ENCODE measurements at places on chromosomes 3 and 15.

- DNase-seq, result no peak
These were observed 288.7 kb downstream of the SOX2 start for GRCh38 chr3:182000447-182000846.

GRCh38 chr3:70738291-70738681 lies 425.8 kb upstream of the MDFIC2 start:
- DNase-seq, result no peak

- no peak for DNase-seq
These were observed 16.5 kb downstream of the SPICE1 start for GRCh38 chr3:113498221-113499005.

GRCh38 chr3:2655229-2655701 lies 454.9 kb downstream of the IL5RA start:
- no peak for DNase-seq

DNA sequence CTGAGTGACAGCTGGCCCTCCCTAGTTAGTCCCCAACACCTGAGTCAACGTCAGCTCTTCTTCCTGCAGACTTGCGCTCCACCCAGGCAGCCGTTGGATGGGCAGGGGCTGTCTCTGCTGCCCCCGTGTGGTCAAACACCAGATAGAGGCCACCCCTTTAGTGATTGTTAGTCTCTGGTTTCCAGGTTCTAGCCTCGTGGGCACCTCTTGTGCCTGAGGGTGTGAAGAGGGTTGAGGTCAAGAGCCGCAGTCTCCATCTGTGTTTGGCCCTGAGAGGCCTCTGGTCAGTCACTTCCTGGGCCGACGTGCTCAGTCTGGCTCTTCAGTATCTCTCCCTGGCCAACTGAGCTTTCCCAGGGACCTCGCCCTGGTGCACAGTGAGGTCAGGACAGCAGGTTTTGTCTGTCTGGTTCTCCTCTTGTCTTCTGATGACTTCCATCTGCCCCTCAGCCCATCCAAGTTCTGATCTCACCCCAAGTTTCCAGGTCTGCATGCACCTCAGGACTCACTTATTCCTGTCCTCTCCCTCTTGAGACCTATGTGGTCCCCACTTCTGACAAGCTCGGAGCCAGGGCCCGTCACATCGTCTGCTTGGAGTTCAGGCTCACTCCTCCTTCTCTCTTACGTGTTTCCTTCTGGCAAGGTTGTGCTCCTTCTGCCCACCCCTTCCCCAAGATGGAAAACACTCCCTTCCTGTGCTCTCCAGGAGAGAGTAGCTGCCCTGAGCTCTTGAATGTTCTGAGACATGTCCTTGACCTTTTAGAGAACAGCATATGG lies 20.9 kb downstream of the CD276 start:
- DNase-seq, result peak; percentile 22

GRCh38 chr3:111690242-111690641 lies 95.1 kb upstream of the ZBED2 start:
- DNase-seq, result no peak

DNA sequence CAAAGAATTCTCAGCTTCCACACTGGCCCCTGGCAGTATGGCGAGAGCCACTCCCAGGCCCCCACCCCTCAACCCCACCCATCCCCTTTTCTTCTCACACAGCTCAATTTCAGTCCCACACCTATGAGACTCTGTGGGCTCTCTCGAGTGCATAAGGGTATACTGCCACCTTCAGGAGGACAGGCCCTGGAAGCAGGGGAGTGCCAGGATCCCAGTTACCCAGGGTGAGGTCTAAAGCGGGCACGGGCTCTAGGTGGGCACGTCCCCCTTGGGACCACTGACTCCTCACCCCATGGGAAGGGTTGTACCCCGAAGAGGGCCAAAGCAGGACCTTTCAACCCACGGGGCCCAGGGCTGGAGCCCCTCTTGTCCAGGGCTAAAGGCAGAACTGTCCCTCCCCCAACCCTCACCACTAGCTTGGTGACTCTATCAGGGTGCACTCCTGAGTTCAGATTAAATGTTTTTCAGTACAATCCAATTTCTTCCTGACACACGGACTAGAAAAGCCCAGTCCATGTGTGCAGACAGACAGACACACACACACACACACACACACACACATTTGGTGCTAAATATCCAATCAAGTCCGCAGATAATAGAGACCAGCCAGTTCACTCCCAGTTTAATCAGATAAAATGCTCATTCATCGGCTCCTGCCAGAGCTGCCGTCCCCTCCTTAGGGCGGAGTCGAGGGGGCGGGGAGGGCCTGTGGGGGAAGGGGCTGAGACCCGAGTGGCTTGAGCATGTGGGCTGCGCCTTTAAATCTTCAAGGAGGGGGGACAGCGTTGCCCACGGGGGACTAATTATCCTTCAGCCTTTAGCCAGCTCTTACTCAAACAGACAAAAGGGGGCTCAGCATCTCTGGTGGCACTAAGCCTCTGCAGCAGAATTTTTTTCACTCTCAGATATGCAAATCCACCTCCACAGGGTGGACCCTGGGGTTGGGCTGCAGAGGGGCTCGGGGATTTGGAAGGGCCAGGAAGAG lies 59.3 kb downstream of the CYP11A1 start:
- no peak for DNase-seq

GRCh38 chr15:29838352-29839010 lies 16.2 kb upstream of the TJP1 start:
- DNase-seq, result no peak

DNA sequence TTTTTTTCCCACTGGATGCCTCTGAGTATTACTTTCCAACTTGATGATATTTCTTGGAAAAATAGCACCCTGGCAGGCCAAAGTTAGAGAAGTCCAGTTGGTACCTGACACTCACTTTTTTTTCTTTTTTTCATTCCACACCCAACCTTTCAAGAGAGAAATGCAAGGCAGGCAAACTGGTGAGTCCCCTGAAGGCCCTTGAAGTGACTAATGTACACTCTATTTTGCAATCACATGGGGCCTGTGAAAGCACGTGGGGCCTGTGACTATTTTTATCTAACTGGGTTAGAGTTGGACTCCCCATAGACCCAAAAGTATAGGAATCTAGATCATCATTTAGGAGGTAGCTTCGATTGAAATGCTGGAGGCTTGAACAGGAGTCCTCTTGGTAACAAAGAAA lies 316.7 kb downstream of the CHL1 start:
- no peak for DNase-seq

DNA sequence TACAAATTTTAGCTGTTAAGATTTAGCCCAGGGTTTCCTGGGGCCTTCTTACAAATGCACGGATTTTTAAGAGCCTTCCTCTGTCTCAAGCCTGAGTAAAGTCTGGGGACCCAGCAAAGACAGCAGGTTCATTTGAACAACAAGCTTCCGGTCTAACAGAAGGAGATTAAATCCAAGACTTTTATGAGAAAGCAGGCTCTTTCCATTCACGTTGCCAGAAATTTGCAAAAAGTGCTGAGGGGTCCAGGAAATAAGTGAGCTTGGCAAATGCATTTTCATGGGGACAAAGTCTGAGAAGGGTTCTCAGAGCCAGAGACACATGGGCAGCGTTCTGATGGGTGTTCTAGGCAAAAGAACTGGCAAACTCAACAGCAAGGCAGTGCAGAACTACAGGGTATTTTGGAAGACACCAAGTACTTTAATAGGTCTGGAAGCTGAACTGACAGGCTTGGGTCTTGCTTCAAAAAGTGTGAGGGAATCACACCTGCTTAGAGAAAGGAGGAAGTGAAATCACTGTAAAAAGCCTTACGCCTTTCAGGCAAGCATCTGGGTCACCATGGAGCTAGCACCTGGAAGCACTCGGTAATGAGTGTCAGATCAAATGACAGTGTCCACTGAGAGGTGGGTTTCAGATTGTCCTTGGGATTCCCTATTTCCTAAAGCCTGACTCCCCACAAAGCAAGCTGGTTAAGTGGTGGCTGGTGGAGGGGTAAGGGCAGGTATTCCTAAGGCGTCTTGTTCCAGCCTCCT lies 115.8 kb upstream of the ARHGEF3 start:
- no peak for DNase-seq

DNA sequence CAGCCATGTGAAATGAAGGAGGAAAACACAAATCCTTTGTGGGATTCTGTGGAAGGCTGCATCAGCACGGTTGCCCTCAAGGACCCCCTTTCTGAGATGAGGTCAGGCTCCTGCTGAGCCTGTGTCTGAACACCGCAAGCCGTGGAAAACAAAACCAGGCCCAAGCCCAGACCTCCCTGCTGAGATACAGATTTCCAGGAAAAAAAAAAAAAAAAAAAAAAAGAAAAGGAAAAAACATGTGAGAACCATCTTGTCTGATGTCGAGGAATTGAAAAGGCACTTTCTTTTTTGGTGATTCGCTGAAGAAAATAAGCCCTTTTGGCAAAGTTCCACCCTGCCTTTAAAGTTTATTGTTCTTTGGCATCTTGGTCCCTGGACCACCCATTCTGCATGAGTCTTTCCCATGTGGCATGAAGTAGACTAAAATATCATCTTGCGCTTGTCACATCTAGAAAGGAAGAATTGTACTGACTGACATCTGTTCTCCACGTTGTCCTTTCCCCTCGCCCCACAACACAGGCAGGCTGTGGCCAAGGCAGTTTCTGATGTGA lies 117.6 kb downstream of the CHST2 start:
- DNase-seq, result no peak

- DNase-seq, result no peak
These were observed 33.1 kb upstream of the LIPC start for GRCh38 chr15:58398643-58399042.

- DNase-seq, result no peak
These were observed 21.6 kb upstream of the ALCAM start for GRCh38 chr3:105345156-105345555.

DNA sequence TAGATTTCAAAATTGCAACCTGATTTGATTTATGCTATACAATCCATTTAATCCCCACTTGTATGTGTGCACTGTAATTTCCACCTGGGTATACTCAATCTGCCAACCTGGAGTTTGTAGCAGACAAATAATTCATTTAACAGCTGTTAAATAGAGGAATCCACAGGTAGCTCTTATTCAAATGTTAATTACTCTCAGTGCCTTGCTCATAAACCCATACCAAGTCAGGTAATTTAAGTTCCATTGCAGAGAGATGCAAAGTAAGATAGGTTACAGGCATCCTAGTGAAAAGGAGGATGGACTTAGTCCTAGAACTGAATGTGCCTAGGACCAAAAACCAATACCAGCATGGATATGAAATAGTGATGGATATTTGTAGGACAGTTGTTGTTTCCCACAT lies 674.2 kb downstream of the TBL1XR1 start:
- DNase-seq, result no peak

DNA sequence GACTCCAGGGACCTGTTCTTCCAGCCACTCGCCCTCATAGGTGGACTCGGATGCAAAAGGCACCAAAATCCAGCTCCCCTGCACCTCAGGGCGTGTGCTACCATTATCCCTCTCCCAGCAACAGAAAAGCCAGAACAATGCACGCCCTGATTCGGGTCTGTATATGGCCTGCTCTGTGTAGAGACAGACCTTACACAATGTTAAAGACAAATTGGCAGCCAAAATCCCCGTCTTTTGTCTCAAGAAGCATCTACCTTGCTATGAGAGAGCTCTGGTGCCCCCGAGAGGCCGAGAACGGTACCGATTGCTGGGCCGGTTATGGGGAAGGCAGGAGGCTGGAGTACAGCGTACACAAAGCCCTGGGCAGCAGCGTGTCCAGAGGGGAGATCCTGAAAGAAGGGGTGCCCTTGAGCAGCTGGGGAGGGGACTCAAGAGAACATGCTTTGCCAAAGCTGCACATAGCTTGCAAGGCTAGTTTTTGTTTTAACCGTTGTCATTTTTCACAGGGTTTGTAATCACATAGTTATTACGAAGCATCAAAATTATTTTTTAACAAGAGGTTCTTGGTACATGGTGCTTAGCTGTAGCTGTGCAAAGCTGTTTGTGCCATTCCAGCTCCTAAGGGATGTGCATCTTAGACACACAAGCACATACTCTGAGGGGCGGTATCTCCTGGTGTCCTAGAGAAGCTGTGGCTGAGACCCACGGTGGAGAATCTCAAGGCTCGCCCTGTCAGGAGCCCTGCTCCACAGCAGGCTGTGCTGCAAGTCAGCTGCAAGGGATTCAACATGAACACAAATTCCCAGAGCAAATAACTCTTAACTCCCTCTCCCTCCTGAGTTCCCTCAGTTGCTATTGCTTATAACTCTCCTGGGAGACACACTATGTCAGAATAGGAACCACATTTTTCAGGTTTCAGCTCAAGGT lies 461.5 kb upstream of the PPP2R3A start:
- no peak for DNase-seq

GRCh38 chr3:28575100-28575745 lies 226.6 kb upstream of the AZI2 start:
- no peak for DNase-seq

- DNase-seq, result no peak
These were observed 969.6 kb upstream of the ALCAM start for GRCh38 chr3:104396974-104397669.

DNA sequence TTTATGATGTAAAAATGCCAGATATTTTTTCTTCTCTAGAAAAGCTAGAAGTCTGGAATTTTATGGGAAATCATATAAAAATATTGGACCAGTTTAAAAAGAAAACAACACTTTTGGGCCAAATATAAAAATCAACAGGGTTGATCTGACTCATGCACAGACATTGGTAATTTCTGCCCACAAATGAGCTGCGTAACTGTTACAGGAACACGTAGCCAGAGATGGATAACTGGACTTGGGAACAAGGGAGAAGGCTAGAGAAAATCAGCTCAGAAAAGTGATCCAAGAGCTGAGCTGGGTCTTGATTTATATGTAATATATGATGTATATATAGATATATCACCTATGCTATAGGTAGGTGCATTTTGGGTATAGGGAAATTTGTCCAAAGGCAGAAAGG lies 36.8 kb upstream of the NAALADL2 start:
- no peak for DNase-seq

DNA sequence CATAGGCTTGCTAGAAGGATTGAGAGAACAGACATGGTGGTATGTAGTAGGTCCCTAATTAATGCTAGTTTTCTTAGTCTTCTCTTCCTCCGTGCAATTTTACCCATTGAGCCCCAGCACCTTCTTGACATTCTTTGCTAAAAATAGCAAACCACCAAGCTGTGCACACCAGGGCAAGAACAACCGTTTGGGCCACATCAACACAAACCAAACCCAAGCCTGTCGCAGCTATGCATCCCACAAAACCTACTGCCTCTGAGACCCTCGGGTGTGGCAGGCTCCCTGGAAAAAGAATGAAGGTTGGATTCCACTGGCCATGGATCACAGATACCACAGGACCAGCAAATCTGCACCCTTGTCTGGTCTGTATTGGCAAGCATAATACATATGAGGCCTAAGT lies 27.1 kb downstream of the HEG1 start:
- DNase-seq, result no peak

DNA sequence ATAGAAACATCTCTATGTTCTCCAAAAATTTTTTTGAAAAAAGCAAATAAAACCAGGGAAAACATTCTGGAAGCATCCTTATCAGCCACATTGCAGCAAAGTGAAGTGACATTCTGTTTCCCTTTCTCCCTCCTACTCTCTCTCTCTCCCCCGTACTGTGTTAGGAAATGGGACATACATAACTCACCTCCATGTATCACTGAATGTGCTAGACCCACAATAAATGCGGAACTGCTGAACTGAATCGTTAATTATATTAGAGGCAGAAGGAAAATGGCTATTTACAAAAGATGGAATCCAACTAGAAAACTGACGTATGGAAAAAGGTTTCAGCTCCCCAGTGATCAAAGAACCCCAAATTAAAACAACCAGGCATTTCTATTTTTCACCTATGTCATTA lies 129.8 kb downstream of the MINAR1 start:
- DNase-seq, result no peak

GRCh38 chr3:62873761-62874710 lies 1.2 kb downstream of the CADPS start:
- no peak for DNase-seq

GRCh38 chr3:169345662-169346331 lies 317.7 kb downstream of the MECOM start:
- DNase-seq, result no peak

All from activated CD4-positive, CD25-positive, alpha-beta regulatory T cell (primary cell).